IPS DF 6.9 (cell line): ENCODE measurements at places on chromosomes 12 and 14.

DNA sequence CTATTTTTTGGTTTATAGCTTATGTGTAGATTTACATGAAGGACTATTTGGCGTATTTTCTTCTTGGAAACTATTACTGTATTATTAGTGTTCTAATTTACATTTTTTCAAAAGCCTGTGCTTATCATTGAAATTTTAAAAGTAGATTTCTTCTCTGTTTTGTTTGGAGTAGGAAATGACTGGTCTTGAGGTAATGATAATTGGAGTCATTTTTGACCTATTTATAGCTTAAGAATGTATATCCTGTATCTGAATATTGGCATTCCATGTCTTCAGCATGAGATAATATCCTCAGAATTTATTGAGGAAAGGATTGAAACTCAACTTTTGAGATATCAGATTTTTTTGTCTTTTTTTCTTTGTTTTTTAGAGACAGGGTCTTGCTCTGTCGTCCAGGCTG, 193.4 kb downstream of the ERC1 start:
- DNase-seq = no peak

- DNase-seq = no peak
These were observed 4.8 kb upstream of the AEBP2 start for GRCh38 chr12:19434538-19434937.

GRCh38 chr12:119964929-119965328, 24.1 kb upstream of the BICDL1 start:
- DNase-seq = no peak

- DNase-seq = no peak
These were observed 74.4 kb upstream of the STAC3 start for GRCh38 chr12:57325395-57325794.

GRCh38 chr12:53948650-53949593, 5.8 kb upstream of the HOXC12 start:
- DNase-seq = no peak

- no peak for DNase-seq
These were observed 43.6 kb downstream of the DYRK2 start for GRCh38 chr12:67692135-67692534.

DNA sequence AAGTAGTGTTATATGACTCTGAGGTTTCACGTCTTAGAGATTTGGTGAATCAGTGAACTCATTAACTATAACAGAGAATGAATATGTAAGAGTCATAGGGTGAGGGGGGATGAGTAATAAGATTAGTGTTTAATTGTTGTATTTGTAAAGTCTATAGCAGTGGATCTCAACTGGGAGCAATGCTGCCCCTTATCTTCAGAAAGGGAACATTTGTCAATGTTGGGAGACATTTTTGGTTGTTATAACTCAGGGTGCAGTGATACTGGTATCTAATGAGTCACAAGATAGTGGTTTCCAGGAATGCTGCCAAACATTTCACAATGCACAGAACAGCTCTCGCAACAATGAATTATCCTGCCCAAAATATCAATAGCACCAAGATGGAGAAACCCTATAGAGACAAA, 1193.7 kb downstream of the GALC start:
- DNase-seq = no peak

DNA sequence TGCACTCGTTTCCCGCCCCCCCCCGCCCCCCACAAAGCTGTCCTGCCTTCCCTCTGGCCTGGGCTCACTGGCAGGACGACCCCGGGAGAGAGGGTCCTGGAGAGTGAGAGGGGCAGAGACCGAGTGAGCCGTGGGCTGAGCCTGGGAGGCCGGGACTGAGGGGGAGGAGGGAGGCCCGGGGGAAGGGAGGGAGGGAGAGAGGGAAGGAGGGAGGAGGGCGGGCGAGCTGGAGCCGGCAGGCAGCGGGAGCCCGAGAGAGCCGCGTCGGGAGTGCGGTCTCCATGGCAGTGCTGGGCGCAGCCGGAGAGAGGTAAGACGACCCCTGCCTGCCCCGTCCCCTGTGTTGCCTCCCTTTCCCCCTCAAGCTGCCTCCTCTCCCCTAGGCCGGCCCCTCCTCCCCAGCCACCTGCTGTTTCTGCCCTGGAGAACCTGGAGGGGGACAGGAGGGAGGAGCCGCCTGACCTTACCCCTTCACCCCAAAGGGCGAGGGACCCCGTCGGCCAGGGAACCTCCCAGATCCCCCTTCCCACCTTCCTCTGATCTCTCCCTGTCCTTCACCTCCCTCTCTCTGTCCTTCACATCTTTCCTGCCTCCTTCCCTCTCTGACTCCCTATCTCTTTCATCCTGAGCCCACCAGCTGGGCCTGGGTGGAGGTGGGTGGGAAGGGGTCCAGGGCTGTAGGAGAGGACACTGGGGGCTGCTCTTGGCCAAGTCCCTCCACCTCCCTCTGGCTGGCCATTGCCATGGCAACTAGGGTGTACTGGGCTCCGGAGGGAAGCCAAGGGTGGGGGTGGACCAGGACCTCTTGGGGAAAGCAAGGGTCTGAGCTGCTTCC, at the start of gene GPR162:
Gene GPR162 (plus strand): TSS at position 231 of the 835 bp plus-strand sequence. CDS start 2,078 bp downstream, outside the sequence.
- no peak for DNase-seq

GRCh38 chr14:102138961-102139285, 774 bp upstream of the WDR20 start:
- no peak for DNase-seq

- no peak for DNase-seq
These were observed 93.2 kb downstream of the NAV3 start for GRCh38 chr12:77923882-77924281.

DNA sequence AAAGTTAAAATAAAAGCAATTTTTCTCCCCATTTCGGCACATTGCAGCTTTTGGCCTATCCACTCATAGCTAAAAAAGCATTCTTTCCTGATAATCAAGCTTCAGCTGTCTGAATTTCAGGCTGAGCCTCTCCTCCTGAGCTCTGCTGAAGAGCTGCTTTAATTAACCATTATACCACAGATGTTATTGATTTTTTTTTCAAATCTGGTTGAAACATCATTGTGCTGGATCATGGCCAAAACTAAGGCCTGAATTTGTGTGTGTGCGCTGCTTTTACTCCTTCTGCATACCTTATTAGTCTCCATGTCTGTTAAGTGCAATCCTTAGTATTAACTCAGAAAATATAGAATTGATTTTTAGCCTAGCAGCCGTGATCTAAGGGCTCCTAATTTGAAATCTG, 52.3 kb downstream of the MBIP start:
- no peak for DNase-seq

GRCh38 chr14:53845813-53846693, 110.6 kb downstream of the BMP4 start:
- no peak for DNase-seq

DNA sequence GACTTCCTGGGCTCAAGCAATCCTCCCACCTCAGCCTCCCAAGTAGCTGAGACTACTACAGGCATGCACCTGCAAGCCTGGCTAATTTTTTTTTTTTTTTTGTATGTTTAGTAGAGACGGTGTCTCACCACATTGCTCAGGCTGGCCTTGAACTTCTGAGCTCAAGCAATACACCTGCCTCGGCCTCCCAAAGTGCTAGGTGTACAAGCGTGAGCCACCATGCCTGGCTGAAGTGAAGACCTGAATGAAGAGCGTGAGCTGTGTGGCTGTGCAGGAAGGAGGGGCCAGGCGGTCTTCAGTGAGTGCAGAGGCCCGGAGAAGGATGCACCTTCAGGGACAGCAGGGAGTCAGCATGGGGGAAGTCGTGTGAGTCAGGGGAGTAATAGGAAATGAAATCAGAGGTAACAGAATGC, 14.9 kb upstream of the NFKBIA start:
- DNase-seq = no peak

- DNase-seq = no peak
These were observed 113.0 kb downstream of the RGS6 start for GRCh38 chr14:72045271-72045670.

DNA sequence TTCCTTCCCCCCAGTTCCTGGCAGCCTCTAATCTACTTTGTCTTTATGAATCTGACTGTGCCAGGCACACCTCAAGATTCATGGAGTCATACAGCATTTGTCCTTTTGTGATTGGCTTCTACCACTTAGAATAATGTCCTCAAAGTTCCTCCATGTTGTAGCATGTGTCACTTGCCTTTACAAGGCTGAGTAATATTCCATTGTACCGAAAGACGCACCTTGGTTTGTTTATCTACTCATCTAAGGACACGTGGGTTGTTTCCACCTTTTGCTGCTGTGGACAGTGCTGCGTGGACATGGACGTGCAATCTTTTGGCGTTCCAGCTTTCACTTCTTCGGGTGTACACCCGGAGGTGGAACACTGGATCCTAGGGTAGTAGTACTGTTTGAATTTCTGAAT, 33.5 kb downstream of the ANAPC7 start:
- DNase-seq = no peak
